Activated naive CD8-positive, alpha-beta T cell treated with anti-CD3 and anti-CD28 coated beads, Interleukin-2, amount 50 U/mL, for 24 hours (primary cell): ENCODE measurements at places on chromosomes 1 and 21.

- H3K36me3 ChIP-seq, result peaks cover 11% of the 10 kb centered on the region
- H3K4me1 ChIP-seq, result peaks cover 13% of the 10 kb centered on the region
- no peaks in the 10 kb centered on the region for H3K27me3 ChIP-seq
Measured at GRCh38 chr21:43808367-43808766, 19.0 kb downstream of the RRP1 start.

DNA sequence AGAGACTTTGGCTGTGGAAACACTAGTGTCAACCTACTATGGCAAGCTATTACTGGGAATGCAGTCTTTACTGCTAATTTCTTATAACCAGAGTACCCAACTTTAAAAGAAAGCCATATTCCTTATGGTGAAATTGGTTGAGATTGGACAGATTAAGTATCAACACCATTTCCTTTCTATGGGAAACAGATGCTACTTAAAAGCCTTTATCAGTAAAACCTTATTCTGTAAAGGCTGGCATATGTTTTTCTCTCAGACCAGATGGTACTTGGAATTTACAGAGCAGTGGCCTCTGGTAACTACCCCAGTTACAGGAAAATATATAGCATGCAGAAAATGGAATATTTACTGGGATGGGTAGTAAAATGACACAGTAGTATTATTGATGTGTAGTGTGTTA lies 18.8 kb downstream of the IFI44 start:
- H3K27ac ChIP-seq, result no peak overlapping the region
- no peak for DNase-seq
- H3K4me3 ChIP-seq, result no peak overlapping the region
- H3K4me1 ChIP-seq, result peaks cover 3% of the 10 kb centered on the region
- no peaks in the 10 kb centered on the region for H3K27me3 ChIP-seq
- H3K36me3 ChIP-seq, result peaks cover 5% of the 10 kb centered on the region

DNA sequence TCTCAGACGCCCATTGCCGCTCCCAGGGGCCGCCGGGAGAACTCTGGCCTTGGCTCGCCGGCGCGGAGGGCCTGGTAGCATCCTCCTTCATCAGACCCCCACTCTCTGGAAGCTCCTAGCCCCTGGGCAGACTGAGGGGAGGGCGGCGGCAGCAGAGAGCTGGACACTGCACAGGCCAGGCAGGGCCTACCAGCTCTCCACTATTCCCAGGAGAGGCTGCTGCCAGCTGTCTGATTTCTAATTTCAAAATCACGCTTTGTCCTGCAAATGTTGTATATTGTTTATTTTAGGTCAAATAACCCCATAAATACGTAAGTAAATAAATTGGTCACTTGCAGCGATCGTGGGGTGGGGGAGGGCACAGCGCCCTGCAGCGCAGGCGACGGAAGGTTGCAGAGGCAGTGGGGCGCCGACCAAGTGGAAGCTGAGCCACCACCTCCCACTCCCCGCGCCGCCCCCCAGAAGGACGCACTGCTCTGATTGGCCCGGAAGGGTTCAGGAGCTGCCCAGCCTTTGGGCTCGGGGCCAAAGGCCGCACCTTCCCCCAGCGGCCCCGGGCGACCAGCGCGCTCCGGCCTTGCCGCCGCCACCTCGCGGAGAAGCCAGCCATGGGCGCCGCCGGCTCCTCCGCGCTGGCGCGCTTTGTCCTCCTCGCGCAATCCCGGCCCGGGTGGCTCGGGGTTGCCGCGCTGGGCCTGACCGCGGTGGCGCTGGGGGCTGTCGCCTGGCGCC lies at the start of gene MTARC1:
TSS of gene MTARC1 (plus strand) at position 577 of the 732 bp plus-strand sequence. CDS start at position 609, 32 bp downstream.
- H3K4me1 ChIP-seq, result peaks cover 4% of the 10 kb centered on the region
- H3K4me3 ChIP-seq, result peak within 1 kb of the TSS; percentile 21
- no peak for DNase-seq
- H3K36me3 ChIP-seq, result no peaks in the 10 kb centered on the region
- H3K27me3 ChIP-seq, result peaks cover 49% of the 10 kb centered on the region
- H3K27ac ChIP-seq, result no peak within 1 kb of the TSS

DNA sequence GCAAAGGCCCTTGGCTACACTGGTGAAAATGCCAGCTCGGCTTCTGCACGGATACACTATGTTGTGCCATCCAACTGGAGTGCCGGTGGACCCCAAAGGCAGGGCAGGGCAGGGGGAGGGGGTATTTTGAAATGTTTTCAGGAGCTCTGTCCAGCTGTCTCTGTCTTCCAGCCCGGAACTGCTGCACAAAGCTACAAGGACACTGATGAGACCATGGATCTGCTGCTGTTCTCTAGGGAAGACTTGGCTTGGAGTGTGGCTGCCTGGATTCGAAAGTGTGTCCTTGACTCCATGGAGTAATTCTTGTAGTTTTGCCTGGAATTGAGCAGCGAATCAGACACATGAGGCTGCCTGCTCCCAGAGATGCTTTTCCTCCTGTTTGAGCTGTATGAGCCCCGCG lies 42.4 kb downstream of the TTC39A start:
- H3K27ac ChIP-seq, result no peak overlapping the region
- no peak overlapping the region for H3K4me3 ChIP-seq
- H3K36me3 ChIP-seq, result peaks cover 2% of the 10 kb centered on the region
- no peaks in the 10 kb centered on the region for H3K27me3 ChIP-seq
- peaks cover 20% of the 10 kb centered on the region for H3K4me1 ChIP-seq

DNA sequence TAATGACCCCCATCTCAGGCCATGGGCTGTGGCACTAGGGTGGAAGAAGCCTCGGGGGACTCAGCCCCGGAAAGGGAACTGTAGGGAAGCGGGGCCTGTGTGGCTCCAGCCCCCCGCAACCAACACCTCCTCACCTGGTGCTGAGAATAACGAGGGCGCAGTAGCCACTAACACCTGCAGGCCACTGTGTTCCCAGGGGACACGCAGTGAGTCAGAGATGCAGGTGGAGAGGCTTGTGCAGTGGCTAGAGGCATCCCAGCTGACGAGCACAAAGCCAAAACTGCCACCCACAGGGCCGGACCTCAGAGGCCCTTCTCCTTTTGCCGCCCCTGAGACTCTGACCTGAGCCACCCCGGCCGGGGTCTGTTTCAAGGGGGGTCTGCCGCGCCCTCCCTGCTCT lies 33.5 kb upstream of the CCDC27 start:
- H3K36me3 ChIP-seq, result no peaks in the 10 kb centered on the region
- DNase-seq, result no peak
- no peak overlapping the region for H3K27ac ChIP-seq
- H3K4me3 ChIP-seq, result no peak overlapping the region
- no peaks in the 10 kb centered on the region for H3K4me1 ChIP-seq

GRCh38 chr1:94067196-94067595 lies 53.8 kb downstream of the ABCA4 start:
- H3K36me3 ChIP-seq, result no peaks in the 10 kb centered on the region
- no peak overlapping the region for H3K4me3 ChIP-seq
- no peak for DNase-seq
- H3K27me3 ChIP-seq, result peaks cover under 1% of the 10 kb centered on the region
- no peaks in the 10 kb centered on the region for H3K4me1 ChIP-seq

- H3K4me3 ChIP-seq, result no peak overlapping the region
- H3K27me3 ChIP-seq, result no peaks in the 10 kb centered on the region
- peaks cover 10% of the 10 kb centered on the region for H3K4me1 ChIP-seq
- H3K27ac ChIP-seq, result no peak overlapping the region
- peaks cover 2% of the 10 kb centered on the region for H3K36me3 ChIP-seq
Measured at GRCh38 chr1:100348549-100349144, 3.7 kb upstream of the CDC14A start.

GRCh38 chr1:230337266-230337665 lies 88.9 kb downstream of the PGBD5 start:
- no peak overlapping the region for H3K4me3 ChIP-seq
- peaks cover 15% of the 10 kb centered on the region for H3K27me3 ChIP-seq
- no peak for DNase-seq
- no peak overlapping the region for H3K27ac ChIP-seq

- H3K4me3 ChIP-seq, result peak within 1 kb of the TSS; percentile 18
- H3K4me1 ChIP-seq, result peaks cover 11% of the 10 kb centered on the region
- H3K27me3 ChIP-seq, result peaks cover 62% of the 10 kb centered on the region
Measured at GRCh38 chr1:161258439-161259344, at the start of gene PCP4L1. TSS of gene PCP4L1 (plus strand) at chr1:161258745. CDS start at chr1:161258975, 230 bp downstream.

GRCh38 chr1:5340560-5341130 lies 651.6 kb downstream of the NPHP4 start:
- H3K27me3 ChIP-seq, result no peaks in the 10 kb centered on the region
- H3K4me3 ChIP-seq, result no peak overlapping the region
- H3K4me1 ChIP-seq, result peaks cover 15% of the 10 kb centered on the region
- H3K36me3 ChIP-seq, result no peaks in the 10 kb centered on the region
- no peak overlapping the region for H3K27ac ChIP-seq

GRCh38 chr21:14454016-14455009 lies 71.4 kb upstream of the HSPA13 start:
- H3K36me3 ChIP-seq, result peaks cover 3% of the 10 kb centered on the region
- peaks cover 47% of the 10 kb centered on the region for H3K4me1 ChIP-seq
- no peak for DNase-seq
- peak overlapping the region; percentile 88 for H3K27ac ChIP-seq

GRCh38 chr21:14120091-14120734 lies 90.5 kb downstream of the LIPI start:
- no peaks in the 10 kb centered on the region for H3K27me3 ChIP-seq
- H3K36me3 ChIP-seq, result no peaks in the 10 kb centered on the region
- DNase-seq, result peak; percentile 52
- H3K4me3 ChIP-seq, result no peak overlapping the region
- peaks cover 11% of the 10 kb centered on the region for H3K4me1 ChIP-seq

DNA sequence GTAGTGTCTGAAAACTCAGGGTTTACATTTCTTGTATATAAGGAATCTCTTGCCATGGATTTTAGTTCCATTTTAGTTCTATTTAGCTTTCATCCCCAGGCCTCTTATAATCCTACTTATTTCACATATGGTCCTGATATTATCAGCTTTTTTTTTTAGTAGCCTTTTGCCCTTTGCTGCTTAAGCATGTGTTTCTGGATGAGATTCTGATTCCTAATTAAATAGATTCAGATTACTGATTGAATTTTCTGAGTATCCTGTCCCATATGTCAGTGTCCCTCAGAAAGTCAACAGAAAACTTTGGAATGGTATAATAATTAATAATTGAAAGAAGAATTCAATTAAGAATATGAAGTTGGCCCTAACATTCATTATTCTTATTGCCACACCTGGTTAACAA lies 134.7 kb upstream of the HOOK1 start:
- H3K4me1 ChIP-seq, result no peaks in the 10 kb centered on the region
- no peak overlapping the region for H3K27ac ChIP-seq
- no peaks in the 10 kb centered on the region for H3K36me3 ChIP-seq
- no peaks in the 10 kb centered on the region for H3K27me3 ChIP-seq

DNA sequence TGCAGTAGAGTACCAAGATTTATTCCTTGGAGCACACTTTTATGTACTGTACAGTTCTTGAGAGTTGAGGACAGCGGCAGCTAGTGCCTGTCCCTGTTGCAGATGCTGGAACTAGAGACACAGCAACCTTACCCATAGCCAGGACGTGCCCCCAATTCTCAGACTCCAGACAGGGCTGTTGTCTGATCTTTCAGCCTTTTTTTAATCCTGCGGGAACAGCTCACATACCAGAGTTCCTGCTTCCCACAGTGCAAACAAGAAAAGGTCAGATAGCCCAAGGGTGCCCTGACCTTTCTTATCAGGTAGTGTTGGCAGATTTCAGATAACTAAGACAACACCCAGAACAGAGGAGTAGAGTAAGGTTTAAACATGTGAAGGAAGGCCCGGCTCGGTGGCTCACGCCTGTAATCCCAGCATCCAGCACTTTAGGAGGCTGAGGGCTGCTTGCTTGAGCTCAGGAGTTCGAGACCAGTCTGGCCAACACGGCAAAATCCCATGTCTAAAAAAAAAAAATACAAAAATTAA lies 78.5 kb downstream of the DOP1B start:
- peaks cover 14% of the 10 kb centered on the region for H3K4me1 ChIP-seq
- no peak overlapping the region for H3K4me3 ChIP-seq
- no peak for DNase-seq
- H3K27ac ChIP-seq, result no peak overlapping the region
- peaks cover 2% of the 10 kb centered on the region for H3K36me3 ChIP-seq
- H3K27me3 ChIP-seq, result no peaks in the 10 kb centered on the region

- DNase-seq, result no peak
- peak overlapping the region; percentile 80 for H3K27ac ChIP-seq
- peaks cover 48% of the 10 kb centered on the region for H3K4me1 ChIP-seq
- no peaks in the 10 kb centered on the region for H3K27me3 ChIP-seq
Measured at GRCh38 chr1:234398849-234399381, 25.7 kb downstream of the COA6 start.

DNA sequence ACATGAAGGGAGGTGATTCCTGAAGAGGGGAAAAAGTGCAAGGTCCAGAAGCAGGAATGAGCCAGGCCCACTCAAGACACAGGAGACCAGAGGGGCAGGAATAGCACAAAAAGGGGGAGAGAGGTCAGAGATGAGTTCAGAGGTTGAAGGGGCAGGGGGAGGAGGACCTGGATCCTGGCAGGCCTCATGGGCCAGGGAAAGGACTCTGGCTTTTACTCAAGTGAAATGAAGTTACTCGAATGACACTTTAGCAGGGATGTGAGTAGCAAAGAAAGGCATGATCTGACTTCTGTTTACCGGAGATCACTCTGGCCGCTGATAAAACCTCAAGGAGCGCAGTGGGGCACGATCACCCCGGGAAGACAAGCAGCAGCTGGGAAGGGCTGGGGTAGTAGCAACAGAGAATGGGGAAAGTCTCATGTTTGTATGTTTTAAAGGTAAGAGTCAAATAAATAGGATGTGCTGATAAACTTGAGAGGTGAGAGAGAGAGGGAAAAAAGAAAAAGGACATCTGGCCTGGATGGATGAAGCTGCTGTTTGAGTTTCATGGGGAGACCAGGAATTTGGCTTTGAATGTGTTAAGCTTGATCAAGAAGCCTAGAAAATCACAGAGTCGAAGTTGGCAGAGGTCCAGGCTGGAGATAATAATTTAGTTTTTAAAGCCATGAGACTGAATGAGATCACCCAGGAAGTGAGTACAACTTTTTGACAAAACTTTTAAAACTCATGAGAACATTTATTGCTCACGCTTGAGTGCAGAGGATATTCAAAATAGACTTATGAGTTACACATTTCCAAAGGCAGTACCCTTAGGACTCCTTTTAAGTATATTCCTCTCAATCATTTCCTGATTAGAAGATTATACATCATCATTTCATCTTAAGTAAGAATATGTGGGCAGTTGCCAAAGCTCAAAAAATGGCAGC lies 156.0 kb downstream of the RERE start:
- no peak overlapping the region for H3K4me3 ChIP-seq
- DNase-seq, result peak; percentile 36
- no peaks in the 10 kb centered on the region for H3K36me3 ChIP-seq
- no peaks in the 10 kb centered on the region for H3K27me3 ChIP-seq
- peaks cover 11% of the 10 kb centered on the region for H3K4me1 ChIP-seq

GRCh38 chr1:225653463-225654276 lies 747 bp upstream of the ENAH start:
- H3K36me3 ChIP-seq, result no peaks in the 10 kb centered on the region
- no peak overlapping the region for H3K27ac ChIP-seq
- peaks cover 40% of the 10 kb centered on the region for H3K27me3 ChIP-seq

DNA sequence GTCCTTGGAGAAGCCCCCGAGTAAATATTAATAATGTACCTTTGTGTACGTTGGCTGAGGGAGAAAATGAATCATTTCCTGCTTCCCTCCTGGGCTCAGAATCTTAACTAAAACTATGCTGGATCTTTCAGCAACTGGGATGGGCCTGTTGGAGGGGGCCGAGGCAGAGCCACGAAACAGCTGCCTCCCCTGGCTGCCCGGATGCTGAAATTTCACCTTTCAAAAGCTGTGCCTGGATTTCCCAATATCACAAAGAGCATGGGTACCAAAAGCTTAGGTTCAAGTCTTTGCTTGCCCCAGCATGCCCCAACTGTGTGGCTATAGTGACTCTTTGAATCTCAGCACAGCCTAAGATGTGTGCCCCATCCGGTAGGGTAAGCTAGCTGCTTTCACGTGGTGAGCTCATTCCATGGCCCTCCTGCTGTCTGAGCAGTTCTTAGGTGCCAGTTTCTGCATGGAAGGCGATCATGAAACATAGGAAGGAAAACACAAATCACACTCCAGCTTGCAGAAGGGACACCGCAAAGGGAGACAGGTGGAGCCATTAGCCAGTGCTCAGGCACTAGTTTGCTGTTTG lies 473.5 kb downstream of the PTPRU start:
- no peak for DNase-seq
- H3K4me1 ChIP-seq, result peaks cover 41% of the 10 kb centered on the region
- H3K27me3 ChIP-seq, result peaks cover 43% of the 10 kb centered on the region
- H3K27ac ChIP-seq, result peak overlapping the region; percentile 22
- no peaks in the 10 kb centered on the region for H3K36me3 ChIP-seq
